Stimulated activated CD4-positive, alpha-beta T cell treated with anti-CD3 and anti-CD28 coated beads, Interleukin-12 subunit alpha, Interleukin-12 subunit beta, amount 100 ng/mL, for 4 hours (primary cell): ENCODE measurements at places on chromosomes 3 and 15.

GRCh38 chr3:152202976-152203626 is 65.6 kb upstream of the MBNL1 start:
- DNase-seq, result no peak

DNA sequence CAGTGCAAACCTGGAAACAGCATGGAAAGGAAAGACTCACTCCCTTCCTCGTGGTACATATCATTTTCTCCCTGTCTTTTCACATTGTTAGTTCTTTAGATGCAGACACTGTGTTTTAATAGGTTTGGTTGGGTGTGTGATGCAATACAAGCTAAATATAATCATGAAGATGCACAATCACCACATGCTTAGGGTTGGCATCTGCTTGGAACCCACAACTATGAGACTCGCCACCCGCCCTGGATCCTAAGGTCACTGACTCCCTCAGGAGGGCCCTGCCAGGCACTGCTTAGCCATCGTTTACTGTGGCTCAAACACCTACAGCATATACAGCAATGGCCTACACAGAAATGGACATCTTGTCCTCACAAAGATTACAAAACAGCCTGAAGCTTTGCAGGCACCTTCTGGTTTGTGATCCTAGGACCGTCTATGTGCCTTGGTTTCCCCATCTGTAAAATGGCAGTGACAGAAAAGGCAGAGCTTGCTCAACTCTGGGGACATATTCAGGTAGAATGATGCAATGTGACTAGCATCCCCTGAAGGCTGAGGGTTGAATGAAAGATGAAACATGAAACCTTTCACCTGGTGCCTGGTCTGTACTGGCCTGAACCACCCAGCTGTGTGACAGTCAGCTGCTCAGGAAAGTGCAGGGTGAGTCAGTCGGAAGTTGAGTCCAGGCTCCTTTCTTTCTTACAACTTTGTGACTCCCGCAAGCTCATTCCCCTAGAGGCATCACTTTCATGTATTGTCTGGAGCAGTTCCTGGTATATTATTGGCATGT is 123.6 kb upstream of the PFN2 start:
- DNase-seq, result no peak

DNA sequence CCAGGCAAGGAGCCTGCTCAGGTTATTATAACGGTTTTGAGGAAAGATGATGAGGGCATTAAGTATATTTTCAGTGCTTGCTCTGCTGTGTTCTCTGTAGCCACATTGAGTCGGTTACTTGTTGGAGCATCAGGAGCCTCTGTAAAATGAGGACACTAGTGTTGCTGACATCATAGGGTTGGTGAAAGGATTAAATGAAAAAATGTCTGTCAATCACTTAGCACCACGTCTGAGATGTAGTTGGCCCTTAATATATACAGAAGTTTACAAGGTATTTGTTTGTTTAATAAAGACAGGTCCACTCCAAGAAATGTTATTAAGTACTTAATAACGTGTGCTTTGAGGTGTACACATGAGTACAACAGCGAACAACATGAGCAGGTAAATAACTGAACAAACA is 735 bp upstream of the SLC25A26 start:
- no peak for DNase-seq

GRCh38 chr3:125965505-125965904 is 3.5 kb upstream of the ROPN1B start:
- no peak for DNase-seq

GRCh38 chr15:44798826-44799225 is 62.5 kb downstream of the TRIM69 start:
- no peak for DNase-seq
